Activated CD8-positive, alpha-beta memory T cell treated with anti-CD3 and anti-CD28 coated beads for 48 hours (primary cell): ENCODE measurements at places on chromosomes 11 and 22.

DNA sequence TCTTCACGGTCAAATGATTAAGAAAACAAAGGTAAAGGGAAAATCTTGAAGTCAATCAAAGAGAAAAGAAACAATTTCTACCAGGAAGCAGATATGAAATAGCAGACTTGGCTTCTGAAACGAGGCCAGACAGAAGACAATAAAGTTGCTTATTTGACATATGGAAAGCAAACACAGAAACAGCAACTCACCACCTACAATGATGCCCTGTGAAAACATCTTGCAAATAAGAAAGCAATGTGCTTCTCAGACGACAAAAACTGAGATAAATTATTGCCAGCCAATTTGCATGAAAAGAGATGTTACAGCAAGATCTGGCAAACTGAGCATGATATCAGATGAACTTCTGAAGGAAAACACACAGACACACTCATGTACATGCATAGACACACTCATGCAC is 45.9 kb upstream of the CTSC start:
- no peak for DNase-seq

GRCh38 chr11:121237686-121238658 is 54.6 kb upstream of the SC5D start:
- DNase-seq, result no peak

- DNase-seq, result no peak
These were observed 22.3 kb downstream of the DDX6 start for GRCh38 chr11:118768690-118769089.

DNA sequence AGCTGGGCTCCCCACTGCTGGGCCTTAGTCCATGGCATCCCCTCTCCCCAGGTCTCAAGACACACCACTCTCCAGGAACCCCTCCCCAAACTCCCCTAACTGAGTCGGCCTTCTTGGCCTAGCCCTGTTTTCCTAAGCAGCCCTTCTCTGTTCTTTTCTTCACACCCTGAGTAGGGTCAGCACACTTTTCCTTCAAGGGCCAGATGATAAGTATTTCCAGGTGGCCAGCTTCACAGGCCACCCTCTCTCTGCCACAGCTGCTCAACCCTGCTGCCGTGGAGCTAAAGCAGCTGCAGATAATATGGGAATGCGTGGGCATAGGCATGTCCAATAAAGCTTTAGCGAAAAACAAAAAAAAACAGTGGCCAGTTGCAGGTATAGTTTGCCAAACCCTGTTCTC is 24.1 kb downstream of the DGCR2 start:
- no peak for DNase-seq

DNA sequence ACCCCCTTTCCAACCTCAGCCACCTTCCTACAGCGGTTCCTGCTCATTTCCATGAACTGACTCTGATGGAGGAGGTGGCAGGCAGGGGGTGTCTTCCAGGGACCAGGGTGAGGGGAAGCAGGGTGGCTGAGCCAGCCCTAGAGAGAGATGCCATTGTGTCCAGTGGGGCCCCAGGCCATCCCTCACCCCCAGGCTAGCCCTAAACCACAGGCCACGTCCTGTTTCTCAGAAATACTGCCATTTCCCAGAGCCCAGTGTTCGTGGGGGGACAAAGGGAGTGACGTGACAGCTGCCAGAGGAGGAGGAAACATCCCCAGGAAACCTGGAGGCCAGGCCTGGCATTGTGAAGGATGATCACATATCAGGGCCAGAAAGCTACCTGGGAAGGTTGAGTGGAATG is 39.5 kb downstream of the CHRDL2 start:
- DNase-seq, result no peak

GRCh38 chr22:38177926-38178604 is 3.6 kb downstream of the PLA2G6 start:
- no peak for DNase-seq

GRCh38 chr22:38718414-38718813 is 12.7 kb downstream of the GTPBP1 start:
- DNase-seq, result no peak

DNA sequence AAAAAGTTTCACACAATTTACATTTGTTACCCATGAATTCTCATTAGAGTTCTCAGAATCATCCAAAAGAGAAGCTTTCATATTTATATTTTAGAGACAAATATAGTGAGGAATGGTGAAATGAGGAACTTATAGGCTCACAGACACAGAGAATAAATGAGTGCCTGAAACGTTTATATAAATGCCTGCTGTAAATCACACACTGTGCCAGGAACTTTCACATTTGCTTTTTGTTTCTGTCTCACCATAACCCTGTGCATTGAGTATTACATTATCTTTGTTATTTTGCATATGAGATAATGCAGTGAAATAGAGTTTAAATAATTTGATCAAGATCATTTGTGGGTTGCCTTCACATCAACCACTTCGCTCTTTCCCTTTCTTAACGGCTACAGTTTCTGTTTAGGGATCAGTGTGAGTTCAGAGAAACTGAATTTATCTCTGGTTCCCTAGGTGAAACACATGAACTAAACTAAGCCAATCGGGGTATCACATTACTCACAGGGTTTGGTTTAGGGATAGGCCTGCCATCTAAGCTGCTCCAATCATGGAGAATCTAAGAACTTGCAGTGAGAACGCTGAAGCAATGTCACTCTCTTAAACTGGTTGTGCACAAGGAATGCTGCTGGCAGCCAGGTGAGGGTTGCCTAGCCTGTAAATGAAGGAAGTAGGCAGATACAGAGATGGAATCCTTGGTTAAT is 1339.2 kb upstream of the TENM4 start:
- no peak for DNase-seq

GRCh38 chr22:28639321-28639720 is 40.3 kb downstream of the TTC28 start:
- no peak for DNase-seq

- no peak for DNase-seq
These were observed 2.9 kb downstream of the TNFRSF13C start for GRCh38 chr22:41923595-41924276.

GRCh38 chr11:2387266-2387987 is 10.3 kb downstream of the CD81 start:
- DNase-seq, result no peak

DNA sequence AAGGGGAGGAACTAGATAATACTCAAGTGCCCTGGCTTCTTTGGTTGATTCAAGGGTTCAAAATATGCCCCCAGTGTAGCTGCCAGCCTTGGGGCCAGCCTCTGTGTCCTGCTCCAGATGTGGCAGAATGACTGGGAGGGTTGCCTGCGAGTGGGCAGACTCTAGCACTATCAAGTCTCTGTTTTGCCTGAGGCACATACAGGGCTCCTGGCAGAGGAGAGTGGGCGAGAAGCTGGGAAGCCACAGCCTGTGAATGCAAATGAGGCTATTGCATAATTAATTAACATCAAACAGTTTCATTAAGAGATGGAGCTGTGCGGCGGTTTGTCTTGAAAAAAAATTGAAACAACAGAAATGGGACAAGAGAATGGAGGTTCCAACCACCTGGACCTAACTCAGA is 50.8 kb downstream of the BUD13 start:
- no peak for DNase-seq

- no peak for DNase-seq
These were observed 1.4 kb upstream of the PIM3 start for GRCh38 chr22:49958931-49959781.

DNA sequence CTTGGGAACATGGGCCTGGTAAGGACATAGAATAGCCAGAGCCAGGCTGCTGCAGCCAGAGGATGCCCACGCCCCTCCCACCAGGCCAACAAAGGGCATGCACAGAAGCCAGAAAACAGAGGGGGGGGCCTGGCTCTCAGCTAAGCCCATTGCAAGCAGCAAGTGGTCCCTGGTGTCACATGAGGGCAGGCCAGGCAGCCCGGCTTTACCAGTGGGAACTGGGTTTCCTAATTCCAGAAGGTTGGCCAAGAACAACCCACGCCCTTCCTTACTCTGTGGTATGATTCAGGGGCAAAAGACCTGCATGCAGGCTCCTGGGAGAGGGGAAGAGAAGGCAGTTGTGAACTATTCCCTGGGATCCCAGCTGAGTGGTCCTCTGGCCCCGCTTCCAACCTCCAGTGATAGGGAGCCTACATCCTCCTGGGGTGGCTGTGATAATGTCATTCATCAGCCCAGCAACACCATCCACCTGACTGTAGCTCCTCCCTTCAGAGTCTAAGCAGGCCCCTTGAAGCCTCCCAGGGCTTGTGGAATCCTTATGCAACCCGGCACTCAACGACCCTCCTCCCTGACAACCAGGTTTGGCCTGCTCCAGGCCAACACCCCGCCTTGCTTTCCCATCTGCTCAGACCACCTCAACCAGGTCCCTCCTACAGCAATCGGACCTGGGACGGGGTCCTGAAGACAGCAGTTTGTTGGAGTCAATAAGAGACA is 62.1 kb upstream of the LMO1 start:
- no peak for DNase-seq

DNA sequence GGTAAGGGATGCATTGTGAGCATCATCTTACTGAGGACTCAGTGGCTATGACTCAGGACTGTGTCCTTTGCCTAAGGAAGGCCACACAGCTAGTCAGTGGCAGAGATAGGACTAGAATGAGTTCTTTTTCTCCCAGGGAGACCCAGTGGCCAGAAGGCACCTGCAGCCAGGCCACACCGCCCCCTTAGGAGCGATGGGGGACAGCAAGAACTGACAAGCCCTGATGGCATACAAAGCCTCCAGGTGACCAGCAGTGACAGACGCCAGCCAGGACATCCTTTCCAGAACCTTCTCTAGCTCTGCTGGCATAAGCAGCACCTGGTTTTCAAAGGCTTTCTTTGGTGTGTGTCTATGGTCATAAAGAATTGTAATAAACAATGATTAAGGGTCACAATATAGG is 240.1 kb downstream of the ST3GAL4 start:
- no peak for DNase-seq

GRCh38 chr22:47323518-47323917 is 561.1 kb downstream of the TBC1D22A start:
- no peak for DNase-seq

GRCh38 chr11:6646071-6646470 is 9.5 kb downstream of the DCHS1 start:
- DNase-seq, result no peak

DNA sequence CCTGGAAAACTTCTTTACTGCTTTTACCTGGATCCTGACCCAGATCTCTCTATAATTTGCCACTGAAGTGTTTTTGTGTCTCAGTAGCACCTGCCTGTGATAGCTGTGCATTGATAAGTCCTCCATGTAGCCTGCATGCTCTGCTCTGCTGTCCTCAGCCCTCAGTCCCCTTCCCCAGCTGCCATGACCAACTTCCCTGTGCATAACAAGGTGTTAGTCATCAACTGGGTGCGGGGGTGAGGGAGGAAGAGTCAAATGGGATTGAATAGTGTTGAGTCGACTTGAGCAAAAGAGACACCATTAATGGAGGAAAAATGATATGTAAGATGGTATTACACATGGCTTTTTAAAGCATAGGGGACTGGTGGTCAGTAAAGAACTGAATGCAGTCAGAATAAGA is 92.2 kb upstream of the PLET1 start:
- DNase-seq, result no peak

DNA sequence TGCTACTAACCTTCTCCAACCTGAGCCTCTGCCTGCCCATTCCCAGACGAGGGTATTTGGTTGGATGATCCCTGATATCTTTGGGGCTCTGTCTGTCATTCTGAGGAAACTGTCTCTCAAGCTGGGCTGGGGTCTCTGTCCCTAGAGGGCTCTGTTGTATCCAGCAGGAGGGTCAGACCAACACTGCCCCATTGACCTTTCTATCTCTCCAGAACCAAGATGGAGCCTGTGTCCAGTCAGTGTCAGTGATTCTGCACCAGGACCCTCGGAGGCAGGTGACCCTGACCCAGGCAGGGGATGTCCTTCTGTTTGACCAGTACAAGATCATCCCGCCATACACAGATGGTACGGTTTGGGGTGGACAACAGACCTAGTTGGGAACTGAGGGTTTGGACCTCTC is 21.9 kb downstream of the OTOG start:
- DNase-seq, result no peak

DNA sequence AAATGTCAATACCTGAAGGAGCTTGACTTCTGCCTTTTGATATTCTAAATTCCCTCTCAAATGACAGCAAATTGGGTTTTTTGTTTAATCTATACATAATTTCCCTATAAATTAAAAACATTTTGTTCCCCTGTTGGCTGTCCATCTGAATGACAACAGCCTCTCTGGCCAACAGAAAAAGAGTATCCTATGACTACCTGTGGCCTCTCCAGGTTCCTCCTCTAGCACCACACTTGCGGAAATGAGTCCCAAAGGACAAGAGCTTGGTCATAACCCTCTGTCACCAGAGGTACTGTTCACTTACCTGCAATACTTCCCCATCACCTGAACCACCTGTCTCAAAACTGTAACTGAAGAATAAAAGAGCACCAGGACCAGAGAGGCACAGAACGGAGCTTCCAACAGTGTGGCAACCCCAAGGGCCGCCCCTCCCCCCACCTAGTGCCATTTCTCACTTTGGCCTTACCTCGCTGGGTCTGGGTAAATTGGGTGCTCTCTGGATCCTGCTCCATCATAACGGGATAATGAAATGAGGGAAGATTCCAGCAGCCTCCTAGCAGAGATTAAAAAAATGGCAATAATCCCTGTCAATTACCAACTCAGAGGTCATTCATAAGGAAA is 81.5 kb downstream of the AMBRA1 start:
- no peak for DNase-seq

DNA sequence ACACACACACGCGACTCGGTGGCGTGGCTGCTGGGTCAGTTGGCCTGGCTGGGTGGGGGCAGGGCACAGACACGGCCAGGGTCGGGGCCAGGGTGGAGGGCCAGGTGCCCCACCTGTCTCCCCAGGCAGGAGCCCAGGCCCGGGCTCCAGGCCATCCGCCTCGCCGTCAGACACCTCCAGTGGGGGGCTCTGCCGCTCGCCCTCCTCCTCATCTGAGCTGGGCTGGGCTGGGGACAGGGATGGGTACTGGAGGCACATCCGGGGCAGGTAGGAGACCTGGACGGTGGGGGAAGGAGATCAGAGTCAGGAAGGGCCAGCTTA is 6.2 kb upstream of the MYBPC3 start:
- DNase-seq, result no peak

DNA sequence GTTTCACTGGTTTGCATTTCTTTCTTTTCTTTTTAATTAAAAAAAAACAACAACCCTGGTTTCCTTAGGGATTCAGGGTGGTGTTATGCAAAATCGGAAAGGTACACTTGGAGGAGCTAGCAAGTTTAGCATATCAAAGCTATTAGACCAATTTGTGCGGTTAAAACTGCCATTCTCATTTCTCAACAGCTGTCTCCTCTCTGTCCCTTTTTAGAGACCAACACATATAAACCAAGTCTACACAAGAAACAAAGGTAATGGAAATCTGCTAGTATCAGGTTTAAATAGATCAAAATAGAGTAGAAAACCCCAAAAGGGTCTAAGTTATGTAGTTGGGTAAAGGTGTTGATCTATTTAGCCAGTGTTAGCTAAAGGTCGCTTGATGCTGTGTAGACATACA is 1.7 kb upstream of the SESN3 start:
- DNase-seq, result no peak
